ENCODE measurements at places on chromosomes 12 and 14. TPM values are rescaled to one million over a fixed set of nuclear protein-coding genes. Genes with fewer than 3 reads are reported as not detected.

GPR84 gene
- not detected for total RNA-seq

TSPAN11 gene
- 18.9 TPM for total RNA-seq

DNA sequence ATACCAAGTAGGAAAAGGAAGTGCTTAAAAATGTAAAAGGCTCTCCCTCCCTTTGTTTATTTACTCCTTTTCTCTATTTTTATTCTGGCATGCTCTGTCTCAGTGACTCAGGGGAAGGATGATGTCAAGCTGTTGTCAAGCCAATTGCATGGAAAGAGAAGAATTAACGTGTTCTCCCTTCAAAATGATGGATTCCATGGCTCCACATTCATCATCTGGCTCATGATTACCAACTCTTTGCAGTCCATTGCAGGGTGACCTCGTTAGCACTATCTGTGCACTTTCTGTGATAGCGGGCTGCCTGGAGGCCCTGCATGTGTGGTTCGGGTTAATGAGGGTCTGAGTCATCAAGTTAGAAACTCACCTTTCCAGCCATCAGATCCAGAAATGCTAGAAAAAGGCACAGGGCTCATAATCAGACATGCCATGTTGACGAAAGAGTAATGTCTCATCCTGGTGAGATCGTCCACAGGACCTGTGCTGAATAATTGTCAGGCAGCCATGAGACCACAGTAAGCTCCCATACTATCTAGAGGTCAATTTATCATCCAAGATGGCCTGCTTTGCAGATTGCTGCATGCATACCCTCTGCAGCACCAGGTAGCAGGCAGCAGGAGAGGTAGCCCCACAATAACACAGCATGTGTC, 79.2 kb upstream of the BTG1 start:
- DNase-seq: no peak

DNA sequence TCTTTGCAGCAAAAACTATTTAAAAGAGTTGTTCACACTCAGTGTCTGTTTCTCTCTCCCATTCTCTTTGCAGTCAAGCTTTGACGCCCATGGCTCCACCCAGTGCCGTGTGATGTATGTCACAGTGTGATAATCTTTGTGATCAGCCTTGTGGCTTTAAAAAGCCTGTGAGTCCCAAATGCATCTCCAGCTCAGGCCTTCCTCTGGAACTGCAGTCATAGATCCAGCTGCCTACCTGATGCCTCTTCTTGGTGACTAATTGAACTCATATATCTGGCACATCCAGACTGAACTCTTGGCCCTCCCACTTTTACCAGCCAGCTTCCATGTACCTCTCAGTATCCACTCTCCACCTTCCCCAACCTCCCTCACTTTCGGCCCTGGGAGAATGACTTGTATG, 182.8 kb upstream of the ARHGAP5 start:
- no peak for DNase-seq

KCNJ8 gene
- total RNA-seq: 17.4 TPM

IQSEC3 gene
- total RNA-seq: 0.33 TPM

DNA sequence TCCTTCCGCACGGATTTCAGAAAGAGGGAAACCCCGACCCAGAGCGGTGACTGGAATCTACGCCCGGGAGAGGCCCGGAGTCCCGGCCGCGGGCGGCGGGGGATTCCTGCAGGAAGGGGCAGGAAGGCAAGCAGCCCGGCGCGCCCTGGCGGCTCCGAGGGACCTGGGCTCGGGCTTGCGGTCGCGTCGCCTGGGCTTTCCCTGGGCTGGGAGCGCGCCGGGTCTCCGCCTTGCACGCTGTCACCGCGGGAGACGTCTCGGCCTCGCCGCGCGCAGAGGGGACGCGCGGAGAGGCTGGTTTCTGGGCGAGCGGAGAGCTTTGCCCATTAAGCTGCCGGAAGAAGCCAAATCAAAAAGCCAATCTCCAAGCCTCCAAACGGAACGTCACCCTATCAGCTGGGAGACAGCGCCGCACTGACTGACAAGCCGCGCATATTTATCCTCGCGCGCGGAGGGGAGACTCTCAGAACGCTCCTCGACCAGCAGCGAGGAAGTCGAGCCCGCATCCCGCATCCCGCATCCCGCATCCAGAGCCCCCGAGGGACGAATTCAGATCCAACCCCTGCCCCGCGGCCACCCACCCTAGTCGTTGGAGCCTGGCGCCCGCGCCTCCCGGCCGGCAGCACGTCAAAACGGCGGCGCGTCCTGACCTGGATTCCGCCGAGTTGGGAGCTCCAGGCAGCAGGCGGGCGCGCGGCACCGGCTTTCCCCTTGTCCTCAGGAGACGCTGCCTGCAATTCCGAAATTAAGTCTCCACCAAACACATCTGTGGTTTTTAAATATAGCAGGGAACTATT, at the start of gene SLC8A3:
Gene SLC8A3, minus strand, starts transcription at position 293 of the 797 bp plus-strand sequence. CDS start 20,529 bp downstream, outside the sequence.
- no peak for DNase-seq

OR6C74 gene
- not detected for total RNA-seq

DNA sequence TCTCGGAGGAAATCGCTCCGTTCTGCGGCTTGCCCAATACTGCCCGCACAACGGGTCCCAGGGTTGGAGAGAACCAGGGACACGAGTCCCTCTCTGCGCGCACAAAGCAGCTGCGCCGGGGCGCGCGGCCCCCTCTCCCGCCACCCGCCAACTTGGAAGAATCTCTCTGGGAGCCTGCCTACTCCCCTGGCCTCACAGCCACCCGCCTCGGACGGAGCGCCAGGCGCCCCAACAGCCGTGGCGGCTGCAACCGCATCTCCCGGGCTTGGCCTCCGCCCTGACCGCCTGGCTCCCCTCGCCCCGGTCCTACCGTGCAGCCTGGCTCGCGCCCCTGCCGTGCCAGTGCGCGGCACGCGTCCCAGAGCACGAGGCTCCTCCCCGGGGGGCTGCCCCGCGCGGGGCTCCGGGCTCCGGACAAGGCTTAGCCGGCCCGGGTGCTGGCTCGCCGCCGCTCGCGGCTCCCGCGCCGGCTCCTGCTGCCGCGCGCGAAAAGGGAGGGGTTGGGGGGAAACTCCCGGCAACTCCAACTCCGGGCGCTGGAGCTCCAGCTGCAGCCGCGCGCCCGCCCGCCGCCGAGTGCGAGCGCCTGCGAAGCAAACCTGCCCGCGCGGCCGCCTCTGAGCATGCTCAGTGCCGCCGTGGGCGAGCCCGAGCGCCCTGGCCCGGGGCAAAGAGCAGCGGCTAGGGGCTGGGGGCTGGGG, at the start of gene STXBP6:
Gene STXBP6, minus strand, starts transcription at position 580 of the 701 bp plus-strand sequence. CDS start 75,329 bp downstream, outside the sequence.
- DNase-seq: peak; percentile 89

DNA sequence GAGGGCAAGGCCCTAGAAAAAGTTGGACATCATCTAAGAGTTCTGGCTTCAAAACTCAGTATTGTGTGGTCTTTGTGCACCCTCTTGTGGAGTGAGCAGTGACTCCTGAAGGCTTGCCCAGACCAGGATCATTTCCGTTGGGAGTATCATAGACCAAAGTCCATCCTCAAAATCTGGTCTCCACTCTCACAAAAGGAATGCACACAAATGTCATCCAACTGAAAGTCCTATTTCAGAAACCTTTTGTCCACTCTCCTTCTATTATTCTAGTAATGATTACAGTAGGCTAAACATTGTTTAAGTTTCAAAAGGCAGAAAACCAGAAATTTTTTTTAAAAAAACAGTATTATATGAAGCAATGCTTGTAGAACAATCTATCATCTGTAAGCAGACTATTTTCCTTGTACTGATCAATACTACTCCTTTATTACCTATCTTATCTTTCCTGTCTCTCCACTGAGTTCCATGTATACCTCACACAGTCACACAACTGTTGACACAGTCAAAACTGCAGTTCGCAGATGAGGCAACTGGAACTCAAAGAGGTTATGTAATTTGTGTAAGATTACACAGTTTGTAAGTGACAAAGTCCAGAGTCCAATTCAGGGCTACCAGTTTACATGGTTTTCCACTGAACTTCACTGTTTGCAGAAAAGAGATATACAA, 41.4 kb downstream of the COX16 start:
- DNase-seq: no peak
